ENCODE measurements at places on chromosomes 7 and 10.

- no peak for DNase-seq
These were observed 30.2 kb downstream of the UNC5B start for GRCh38 chr10:71242622-71243009.

- no peak for DNase-seq
These were observed 145.9 kb downstream of the CREB5 start for GRCh38 chr7:28558236-28558635.

DNA sequence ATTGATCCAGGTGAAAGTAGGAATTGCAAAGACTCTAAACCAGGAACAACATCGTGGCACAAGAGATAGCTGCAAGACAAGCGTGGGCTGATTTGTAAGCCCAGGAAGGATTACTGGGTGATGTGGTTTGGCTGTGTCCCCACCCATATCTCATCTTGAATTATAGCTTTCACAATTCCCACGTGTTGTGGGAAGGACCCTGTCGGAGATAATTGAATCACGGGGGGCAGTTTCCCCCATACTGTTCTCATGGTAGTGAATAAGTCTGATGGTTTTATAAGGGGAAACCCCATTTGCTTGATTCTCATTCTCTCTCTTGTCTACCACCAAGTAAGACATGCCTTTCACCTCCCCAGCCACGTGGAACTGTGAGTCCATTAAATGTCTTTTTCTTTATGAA is 59.5 kb downstream of the ST8SIA6 start:
- DNase-seq = no peak

DNA sequence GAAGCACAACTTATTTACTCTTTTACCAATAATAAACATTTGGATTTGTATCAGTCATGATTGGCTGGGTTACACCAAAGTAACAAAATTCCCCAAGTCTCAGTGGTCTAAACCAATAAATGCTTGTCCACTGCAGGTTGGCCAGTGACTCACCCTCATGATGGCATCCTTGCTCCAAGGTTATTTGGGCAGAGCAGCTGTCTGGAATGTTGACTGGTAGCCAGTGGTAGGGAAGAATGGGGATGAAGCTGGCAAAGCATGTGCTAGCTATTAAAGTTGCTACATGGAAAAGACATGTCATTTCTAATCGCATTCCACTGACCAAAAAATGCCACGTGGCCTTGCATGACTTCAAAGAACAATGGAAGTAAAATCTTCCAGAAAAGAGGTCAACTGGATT is 1168.7 kb upstream of the CELF2 start:
- DNase-seq = no peak

DNA sequence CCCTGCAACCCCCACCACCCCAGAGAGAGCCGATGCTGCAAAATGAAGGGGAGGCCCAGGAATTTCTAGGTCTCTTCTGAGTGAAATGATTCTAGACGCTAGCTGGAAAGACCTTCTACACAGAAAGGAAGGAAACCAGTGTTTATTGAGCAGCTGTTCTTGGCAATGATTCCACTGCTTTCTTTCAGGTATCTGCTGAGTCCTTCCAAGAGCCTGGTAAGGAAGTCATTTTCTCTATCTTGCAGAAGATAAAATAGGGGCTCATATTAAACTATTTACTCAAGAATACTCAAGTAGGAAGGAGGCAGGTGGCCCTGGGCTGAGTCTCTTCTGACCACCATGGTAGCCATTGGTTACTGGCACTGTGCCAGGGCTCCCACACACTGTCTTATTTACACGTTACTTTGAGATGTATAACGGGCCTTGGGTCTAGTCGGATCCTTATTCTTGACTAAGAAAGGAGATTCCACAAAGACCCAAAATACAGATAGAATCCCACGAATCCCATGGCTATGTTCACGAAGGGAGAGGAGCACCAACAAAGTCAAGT is 112.1 kb downstream of the GALNT11 start:
- DNase-seq = no peak

DNA sequence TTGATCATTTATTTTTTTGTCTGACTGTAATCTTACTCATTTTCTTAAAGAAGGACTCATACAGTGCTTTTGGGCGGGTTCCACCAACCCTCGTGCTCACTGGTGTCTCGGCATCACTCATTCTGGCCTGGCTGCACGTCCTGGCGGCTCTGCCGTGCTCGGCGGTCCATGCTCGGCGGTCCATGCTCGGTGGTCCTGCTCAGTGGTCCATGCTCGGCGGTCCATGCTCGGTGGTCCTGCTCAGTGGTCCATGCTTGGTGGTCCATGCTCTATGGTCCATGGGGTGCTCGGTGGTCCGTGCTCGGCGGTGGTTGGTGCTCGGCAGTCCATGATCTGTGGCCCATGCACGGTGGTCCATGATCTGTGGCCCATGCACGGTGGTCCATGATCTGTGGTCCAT is 72.5 kb downstream of the WDR37 start:
- no peak for DNase-seq

- DNase-seq = no peak
These were observed 50.3 kb downstream of the JAZF1 start for GRCh38 chr7:28130277-28130676.

DNA sequence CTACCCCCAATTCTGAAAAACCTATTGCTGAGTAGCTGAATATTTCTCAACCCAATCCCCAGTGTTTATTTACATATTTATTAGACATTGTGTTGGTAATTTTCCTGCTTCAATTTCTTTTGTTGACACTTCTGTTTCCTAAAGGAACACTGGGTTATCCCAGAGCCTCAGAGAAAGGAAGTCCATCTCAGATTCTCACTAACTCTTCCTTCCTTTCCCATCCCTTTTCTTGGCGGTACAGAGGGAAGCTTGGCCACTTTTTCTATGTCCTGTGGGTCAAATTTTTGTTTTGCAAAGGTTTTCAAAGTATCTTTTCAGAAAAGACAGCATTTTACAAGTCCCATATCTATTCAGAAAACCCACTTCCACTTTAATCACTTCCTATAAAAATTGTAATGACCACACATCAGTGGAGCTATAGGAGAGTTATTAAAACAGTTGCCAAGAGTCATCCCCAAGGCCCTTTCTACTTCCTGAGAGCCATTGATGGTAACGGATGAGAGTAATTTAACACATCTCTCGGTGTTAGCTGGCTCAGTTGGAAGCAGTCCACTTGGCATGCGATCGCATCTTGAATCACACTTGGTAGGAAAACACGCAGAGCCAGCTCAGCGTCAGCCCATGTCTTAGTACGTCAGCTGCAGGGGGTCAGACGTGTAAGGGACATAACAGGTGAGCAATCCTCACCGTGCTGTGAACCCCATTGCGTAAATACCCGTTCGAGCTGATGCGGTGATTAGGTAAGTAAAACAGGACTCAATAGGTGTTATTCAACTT is 231.1 kb upstream of the ADARB2 start:
- no peak for DNase-seq

GRCh38 chr10:82942286-82943099 is 1067.5 kb downstream of the NRG3 start:
- no peak for DNase-seq

DNA sequence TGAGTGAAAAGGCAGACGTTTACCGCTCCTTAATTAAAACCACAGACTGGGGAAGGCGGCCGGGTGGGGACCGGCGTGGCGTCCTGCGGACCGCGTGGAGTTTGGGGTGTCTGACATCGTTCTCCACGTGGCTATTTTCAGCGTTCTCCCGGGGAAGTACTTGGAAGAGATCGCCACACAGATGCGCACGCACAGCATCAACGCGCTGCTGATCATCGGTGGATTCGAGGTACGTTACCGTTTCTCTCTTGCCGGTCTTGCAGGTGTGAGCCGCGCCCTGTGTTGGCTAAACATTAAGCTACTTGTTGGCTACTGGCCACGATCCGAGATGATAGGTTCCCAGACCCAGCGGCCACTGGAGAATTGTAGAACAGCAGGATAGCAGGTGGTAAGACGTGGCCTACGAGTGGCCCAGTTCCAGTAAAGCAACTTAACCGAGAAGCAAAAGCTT is 51.3 kb downstream of the PFKP start:
- DNase-seq = no peak

DNA sequence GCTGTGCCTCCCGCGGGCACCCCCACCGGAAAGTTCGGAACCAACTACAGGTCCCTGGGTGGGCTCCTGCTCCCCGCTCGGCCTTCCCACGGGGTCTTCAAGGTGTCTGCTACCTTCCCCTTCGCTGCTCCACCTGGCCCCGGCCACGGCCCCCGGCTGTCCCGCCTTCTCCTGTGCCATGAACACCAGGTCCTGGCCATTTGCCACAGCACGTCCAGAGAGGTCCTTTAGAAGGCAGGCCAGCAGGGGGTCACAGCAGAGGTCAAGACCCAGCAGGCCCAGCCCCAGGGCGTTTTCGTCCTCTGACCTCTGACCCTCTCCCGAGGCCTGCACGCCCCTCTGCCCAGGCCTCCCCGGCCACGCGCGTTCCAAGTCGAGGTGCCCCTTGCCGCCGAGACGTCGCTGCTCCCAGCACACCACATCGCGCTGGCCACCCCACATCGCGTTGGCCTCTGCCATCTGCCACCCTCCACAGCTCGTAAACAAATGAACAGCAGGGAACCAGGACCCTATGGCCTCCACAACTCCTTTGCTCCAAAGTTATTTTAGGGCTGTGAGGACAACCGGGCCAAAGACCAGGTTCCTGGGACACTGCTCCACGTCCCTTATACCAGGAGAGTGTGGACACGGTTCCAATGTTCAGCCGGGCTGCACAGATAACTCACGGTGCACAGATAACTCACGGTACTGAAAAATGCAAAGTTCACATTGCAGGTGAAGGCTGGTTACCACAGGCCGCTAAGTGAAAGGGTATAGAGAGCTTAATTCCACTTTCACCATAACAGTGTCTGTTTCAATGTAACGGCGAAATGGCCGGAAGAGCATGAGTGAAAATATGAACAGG is 74.3 kb downstream of the CFAP46 start:
- DNase-seq = no peak

DNA sequence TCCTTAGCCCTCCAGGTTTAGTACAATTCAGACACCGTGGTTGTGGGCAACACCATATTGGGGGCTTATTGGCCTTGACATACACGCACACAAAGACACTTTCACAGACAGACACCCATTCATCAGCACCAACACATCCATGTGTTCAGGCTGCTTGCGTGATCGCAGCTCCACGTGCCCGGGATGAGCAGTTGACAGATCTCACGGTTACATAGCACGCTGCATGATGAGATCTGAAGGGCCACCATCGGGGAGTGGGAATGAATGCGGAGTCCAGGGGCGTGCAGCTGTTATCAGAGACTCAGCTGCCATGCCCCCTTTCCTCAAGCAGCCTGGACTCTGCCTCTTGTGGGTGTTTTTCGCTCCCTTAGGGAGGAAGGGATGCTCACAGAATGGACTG is 285.2 kb downstream of the USP6NL start:
- no peak for DNase-seq

- DNase-seq = no peak
These were observed 212.0 kb downstream of the TWIST1 start for GRCh38 chr7:18905316-18905943.

GRCh38 chr7:138125598-138126111 is 49.4 kb downstream of the AKR1D1 start:
- no peak for DNase-seq

DNA sequence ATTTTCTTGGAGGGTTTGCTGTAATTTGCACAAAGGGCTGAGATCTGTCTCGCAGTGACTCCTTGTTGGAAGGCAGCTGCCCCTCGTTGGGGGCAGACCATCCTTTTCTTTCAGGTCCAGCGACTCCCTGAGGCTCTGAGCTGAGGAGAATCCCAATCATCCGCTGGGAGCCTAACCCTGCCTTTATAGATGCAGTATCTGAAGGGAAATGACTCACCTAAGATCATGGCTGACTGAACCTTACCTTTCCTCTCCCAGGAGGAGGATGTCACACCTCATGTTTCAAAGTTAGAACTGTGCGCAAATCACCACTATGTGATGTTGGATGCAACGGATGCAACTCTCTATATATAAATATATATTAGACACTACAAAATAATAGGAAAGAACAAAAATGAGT is 36.4 kb upstream of the MXI1 start:
- no peak for DNase-seq

DNA sequence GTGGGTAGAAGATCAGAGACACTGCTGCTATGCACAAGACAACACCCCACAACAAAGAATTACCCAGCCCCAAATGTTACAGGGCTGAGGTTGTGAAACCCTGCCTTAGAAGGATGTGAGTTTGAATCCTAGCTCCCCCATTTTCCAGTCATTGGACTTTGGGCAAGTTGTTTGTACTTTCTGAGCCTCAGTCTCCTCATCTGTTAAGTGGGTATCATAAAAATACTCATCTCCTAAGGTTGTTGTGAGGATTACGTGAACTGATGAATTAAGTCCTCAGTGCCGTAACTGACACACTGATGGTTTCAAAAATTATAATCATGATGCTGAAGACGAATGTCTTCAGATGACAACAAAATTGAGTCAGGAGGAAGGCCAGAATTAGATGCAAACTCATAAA is 30.3 kb downstream of the RHOBTB1 start:
- DNase-seq = no peak

- DNase-seq = no peak
These were observed 143.5 kb downstream of the ZMYND11 start for GRCh38 chr10:278707-279106.

- no peak for DNase-seq
These were observed 2.4 kb downstream of the TMEM72 start for GRCh38 chr10:44913350-44914081.

DNA sequence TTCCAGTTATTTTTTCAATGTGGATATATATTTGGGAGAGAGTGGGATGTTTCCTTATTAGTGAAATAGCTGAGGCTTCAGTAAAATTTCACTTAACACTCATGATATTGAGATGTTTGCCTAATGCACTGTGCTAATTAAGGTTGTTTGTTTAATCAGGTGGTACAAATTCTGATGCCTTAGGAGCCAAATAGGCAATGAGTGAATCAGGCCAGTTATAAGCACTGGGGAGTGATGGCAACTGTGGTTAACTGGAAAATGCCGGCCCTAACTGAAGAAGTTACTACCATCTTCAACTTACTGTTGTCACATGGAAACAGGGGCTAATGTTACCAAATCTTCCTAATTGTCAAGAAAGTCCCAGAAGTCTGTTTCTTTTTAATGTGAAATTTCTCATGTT is 32.0 kb downstream of the VCL start:
- no peak for DNase-seq

GRCh38 chr10:19817231-19817933 is 1.1 kb downstream of the PLXDC2 start:
- DNase-seq = no peak

- DNase-seq = no peak
These were observed 107.5 kb downstream of the NPTX2 start for GRCh38 chr7:98724591-98724990.

DNA sequence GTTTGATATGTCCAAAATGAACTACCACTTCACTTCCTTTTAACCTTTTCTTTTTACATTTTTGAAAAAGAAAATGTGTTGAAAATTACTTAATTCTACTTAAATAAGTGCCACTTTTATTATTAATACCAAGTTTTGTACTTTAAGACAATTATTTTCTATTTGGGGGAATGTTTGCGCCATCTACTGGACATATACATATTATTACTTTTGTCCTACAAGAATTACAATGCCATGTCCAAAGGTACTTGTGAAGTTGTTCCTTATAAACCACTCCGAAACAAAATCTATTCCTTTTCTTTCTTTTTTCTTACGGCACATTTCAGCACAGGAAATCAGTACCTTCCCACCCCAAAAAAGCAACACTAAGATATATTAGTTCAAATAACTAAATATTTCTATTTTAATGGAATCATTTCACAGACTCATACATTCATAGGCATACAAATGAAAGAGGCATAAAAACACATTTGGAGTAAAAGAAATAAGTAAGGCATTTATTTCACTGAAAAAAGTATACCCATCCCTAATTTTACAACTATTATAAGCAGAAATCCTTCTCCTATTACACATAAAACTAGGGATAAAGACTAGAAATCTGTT is 169.9 kb downstream of the RNF133 start:
- no peak for DNase-seq
